ENCODE measurements at places on chromosomes 3 and 15.

DNA sequence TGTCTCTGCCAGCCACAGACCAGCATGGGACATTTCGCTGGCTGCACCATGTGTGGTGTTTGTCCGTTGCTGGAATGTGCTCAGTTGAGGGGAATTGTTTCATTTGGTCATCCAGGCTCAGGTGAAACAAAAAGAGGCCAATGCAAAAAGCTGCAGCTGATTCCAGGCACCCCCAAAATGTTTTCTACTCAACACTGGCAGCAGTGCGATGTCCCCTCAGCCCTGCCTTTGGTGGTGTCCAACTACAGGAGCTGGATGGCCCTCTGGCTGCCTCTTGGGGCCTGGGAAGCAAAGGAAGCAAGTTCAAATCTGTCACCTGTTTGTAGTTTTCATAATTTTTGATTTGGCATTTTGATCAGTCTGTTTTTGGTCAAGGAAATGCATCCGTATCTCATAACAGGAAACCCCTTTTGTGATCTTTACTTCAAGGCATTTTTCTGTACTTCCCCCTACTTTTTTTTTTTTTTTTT, 141.8 kb downstream of the EEFSEC start:
- DNase-seq, result no peak

DNA sequence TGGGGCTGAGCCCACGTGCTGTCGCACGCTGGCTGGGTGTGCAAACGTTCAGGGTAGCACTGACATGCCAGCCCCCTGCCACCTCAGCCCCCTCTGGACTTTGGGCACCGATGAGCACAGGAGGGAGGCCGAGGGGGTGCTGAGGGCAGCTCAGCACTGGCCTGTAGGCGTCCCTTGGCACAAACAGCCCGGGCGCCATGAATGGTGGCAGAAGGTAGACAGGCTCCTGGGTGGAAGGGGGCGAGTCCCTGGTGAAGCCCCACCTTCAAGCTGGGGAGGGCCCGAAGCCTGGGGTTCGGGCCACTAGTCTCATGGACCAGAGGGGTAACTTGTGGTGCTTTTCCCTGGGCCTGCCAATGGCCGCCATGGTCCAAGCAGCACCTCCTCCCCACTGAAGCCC, 70.7 kb downstream of the GLB1 start:
- DNase-seq, result no peak

DNA sequence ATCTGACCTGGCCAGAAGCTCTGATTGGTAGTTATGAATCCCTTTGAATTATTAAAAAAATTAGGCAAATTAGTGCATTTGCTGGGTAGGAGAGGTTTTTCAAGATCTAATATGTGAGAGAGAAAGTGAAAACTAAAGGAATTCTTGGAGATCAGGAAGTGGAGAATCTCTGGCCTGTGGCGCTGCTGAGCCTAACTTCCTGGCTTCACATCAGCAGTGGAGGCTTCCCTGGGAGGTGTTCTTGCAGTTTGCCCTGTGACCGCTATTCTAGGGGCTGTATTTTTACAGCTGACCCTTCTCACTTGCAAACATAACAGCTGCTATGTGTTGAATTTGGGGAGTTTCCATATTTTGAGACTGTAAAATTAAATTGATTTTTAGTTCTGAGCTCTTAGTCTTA, 166.4 kb downstream of the ATG7 start:
- DNase-seq, result no peak

- DNase-seq, result no peak
Observed at GRCh38 chr3:33426068-33426467, 14.1 kb downstream of the UBP1 start.

GRCh38 chr3:132417695-132418411, 551 bp downstream of the DNAJC13 start:
- no peak for DNase-seq

DNA sequence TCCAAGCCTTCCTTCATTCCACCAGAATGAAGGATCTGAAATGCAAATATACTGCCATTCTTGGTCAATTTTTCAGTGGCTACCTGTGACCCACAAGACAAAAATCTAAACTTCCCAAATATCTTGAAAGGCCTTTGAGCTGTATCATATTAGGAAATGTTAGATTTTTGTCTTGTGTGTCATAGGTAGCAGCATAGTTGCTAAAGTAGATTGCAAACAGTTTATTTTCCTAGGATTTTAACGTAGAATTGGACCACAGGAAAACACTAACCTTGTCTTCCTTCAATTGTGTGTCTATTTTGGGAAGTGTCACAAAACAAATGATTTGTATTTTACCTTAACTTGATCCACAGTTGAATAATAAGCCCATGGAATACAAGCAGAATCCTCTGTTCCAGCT, 42.4 kb downstream of the CP start:
- DNase-seq, result peak; percentile 15

- DNase-seq, result no peak
Observed at GRCh38 chr3:174191895-174192294, 667.2 kb upstream of the NAALADL2 start.

- no peak for DNase-seq
Observed at GRCh38 chr3:142019794-142020320, 129.5 kb downstream of the TFDP2 start.

- no peak for DNase-seq
Observed at GRCh38 chr15:90234096-90234988, at the start of gene GDPGP1. GDPGP1 (plus strand) TSS chr15:90234209; CDS start chr15:90240909, 6,700 bp downstream.

GRCh38 chr15:81165535-81165934, 31.1 kb upstream of the IL16 start:
- DNase-seq, result no peak

DNA sequence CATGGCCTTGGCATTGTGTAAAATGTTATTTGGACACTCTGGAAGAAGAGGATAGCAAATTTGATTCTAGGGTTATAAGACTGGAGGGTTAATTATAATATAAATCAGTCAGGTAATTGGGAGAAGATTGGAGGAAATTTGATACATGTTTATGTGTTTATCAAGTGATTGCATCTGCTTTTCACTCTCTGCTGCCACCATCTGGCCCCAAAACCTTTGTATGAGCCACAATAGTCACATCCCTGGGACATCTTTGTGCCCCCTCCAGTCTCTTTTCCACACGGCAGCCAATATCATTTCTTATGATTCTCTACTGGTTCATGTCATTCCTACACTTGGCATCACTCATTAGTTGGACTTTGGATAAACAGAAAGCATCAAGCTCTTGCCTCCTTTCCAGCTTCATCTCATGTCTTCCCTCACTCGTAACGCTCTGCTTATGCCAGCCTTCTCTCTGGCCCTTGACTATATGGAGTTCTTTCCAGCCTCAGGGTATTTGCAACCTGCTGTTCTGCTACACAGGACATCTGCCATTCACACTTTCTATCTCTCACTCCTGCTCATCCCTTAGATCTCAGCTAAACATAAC, 602.3 kb upstream of the SUCLG2 start:
- DNase-seq, result no peak

- no peak for DNase-seq
Observed at GRCh38 chr3:183695569-183696364, 1.8 kb upstream of the YEATS2 start.

GRCh38 chr15:63456258-63456657, 48.1 kb upstream of the USP3 start:
- DNase-seq, result no peak

- DNase-seq, result no peak
Observed at GRCh38 chr15:78170848-78171773, 21.9 kb downstream of the IDH3A start.

DNA sequence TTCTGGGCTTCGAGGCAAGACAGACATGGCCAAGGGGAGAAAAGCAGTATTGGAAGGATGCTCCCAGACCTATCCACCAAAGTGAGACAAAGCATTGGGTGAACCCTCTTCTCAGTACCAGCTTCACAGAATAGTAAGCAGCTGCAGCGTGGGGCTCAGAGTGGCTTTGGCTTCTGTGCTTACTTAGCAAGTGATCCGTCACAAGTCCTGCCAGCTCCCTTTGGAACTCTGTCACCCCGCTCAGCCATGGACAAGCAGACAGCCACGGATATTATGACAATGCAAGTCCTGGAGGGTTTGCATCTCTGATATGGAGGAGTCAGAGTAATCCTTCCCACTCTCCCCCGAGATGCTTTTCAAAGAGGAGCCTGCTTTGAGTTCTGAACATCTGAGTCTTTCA, 90.8 kb downstream of the SLCO3A1 start:
- no peak for DNase-seq

- DNase-seq, result no peak
Observed at GRCh38 chr15:47769166-47769565, 51.9 kb downstream of the SEMA6D start.

- DNase-seq, result no peak
Observed at GRCh38 chr3:127212711-127213110, 19.8 kb downstream of the PRR23E start.

DNA sequence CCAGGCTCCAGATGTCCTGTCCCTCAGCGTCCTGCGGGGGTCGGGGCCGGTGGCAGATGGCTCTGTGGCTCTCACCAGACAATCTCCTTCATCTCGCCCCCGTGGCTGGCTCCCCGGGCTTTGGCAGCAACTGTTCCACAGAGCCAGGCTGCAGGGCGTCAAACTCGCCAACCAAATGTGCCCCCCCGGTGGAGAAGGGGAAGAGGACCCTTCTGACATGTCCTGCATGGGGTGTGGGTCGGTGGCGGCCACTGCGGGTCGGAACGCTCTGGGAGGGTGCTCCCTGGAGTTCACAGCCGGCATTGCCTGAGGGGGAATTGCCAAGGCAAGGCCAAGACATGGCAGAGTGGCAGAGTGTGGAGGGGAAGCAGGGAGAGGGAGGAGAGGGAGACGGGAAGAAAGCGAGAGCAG, 36.0 kb downstream of the BDH1 start:
- no peak for DNase-seq

DNA sequence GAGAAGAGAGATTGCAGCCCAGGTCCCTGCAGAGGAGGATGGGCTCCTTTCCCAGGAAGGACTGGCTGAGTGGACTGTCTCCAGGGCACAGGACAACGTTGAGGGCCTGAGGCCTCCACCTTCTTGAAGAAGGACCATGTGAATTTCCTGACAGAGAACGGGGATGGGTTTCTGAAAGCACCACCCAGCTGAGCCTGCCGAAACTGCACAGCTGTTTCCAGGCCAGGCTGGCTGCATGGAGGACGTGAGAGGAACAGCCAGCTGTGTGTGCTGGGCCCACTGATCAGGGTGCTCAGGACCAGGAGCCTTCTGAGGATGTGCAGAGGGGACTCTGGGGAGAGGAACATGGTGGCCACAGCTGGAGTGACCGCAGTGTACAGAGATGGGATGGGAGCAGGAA, 39.2 kb downstream of the HMCES start:
- no peak for DNase-seq

DNA sequence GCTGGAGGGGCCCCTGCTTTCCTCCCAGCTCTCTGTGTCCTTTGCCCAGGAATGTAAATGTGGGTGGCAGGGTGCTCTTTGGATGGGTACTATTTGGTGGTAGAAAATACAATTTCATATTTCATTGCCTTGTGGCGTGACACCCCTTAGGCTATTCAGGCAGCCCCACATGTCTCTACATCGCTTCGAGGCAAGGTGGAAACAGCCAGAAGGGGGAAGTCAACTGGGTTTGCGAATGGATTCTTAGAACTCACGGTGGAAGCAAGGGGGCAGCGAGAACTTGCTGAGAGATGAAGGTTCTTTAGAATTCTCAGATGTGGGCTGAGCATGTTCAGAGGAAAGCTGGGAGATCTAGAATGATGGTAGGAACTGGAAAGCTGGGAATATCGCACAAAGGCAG, 25.3 kb downstream of the PLA2G4D start:
- DNase-seq, result no peak
